ENCODE measurements at places on chromosomes 5 and 9.

GRCh38 chr5:142170254-142170953, 61.8 kb downstream of the NDFIP1 start:
- no peak for DNase-seq

GRCh38 chr5:137822158-137822764, 45.4 kb upstream of the MYOT start:
- DNase-seq: peak; percentile 65

- no peak for DNase-seq
Observed at GRCh38 chr9:136700304-136700703, 12.1 kb upstream of the DIPK1B start.

- DNase-seq: no peak
Observed at GRCh38 chr9:111662576-111663300, 1.3 kb downstream of the GNG10 start.

- DNase-seq: no peak
Observed at GRCh38 chr5:14486996-14487896, 94.3 kb upstream of the OTULINL start.

GRCh38 chr9:75023846-75024245, 4.2 kb downstream of the CARNMT1 start:
- DNase-seq: no peak

DNA sequence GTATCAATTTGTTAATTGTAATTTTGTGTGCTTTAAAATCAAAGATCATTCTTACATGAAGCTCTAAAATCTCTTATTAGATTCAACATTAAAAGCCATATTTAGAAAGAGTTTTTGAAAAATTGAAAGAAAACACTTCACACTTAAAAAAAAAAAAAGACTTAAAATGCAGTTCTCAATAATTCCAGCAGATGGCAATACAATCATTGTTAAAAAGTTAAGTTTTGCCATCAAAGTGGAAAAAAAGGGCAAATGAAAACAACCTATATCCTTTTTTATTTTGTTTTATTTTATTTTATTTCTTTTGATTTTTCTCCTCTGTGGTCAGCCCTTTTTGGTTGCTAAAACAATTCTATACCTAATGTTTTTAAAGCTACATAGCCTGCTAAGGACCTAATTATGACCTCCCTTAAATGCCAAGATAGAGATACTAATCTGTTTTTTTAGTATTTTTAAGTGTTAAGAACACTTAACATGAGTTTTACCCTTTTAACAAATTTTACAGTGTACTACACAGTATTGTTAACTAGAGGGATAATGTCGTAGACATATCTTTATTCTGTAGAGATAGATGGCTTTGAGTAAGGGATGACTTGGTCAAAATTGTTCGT, 154.2 kb upstream of the DAB2 start:
- no peak for DNase-seq

- no peak for DNase-seq
Observed at GRCh38 chr5:34042321-34042720, 692 bp downstream of the C1QTNF3 start.

DNA sequence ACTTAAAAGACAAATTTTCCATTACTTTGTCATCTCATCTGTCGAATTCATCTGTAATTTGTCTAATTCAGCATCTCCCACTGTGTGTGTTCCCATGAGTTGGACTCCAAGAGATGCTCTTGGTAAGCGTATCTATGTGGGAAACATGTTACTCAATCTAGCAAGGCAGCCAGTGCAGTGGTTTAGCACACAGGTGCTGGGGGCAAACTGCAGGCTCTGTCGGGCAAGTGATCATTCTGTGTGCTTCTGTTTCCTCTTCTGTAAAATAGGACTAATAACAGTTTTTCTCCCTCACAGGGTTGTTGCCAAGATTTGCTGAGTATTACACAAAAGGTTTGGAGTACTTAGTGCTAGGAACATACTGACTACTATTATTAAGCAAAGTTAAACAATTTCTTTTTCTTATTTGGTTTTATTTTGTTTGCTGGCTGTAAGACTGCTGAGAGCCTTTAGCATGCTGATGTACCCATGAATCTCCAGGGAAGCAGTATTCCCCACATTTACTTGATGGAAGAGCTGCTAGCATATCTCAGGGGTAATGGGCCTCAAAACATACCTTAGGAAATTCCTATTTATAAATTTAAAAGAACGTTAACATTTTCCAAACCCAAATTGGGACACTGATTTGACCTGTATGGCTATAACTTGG, 709 bp upstream of the GAPT start:
- DNase-seq: no peak

DNA sequence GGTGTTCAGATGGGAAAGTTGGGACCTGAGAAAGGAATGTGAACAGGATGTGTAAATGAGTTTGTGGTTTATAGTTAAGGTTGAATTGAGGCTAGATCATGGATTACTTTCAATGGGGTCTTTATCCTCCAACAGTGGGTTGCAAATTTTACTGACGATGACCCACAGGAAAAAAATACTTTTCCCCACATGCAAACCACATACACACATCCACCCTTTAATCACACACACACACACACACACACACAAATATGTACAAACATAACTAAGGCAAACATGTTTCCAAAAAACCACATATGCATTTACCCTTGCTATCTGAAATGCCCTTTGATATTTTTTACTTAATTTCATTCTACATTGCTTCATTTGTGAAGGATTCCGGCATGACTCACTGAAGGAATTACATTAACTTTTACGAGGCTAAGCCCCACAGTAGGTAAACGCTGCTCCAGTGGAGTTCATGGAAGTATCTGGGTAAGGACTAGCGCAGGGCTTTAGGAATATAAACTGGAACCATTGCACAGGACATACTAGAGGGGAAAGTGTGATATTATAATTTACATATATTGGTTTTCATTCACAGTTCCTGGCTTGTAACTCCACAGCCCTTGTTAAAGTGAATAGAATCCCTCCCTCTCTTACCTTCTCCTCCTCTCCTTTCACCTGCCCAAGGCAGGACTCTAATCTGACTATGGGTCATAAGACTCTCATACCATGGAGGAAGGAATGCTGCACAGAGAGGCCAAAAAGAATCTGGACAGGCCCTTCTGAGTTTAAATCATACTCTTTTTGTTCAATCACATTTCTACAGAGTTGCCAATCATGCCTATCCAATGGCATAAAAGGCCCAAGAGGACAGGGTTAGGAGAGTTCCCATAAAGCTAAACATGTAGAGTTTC, 8.5 kb upstream of the SPEF2 start:
- no peak for DNase-seq

DNA sequence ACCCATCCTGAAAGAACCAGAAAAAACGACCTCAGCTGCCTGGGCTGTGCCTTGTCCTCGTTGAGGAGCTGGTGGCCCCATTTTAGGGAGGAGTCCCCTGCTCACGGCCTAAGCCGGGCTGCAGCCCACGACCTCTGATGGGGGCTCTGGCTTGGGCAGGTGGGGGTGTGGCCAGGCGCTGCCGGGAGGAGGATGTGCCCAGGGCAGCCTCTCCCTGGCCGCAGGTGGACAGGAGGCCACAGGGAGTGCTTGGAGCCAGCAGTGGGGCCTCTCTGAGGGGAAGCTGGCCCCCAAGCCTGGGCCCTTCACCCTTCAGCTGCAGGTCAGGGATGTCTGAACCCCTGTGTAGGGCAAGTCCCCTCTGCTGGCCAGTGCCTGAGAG, 2.5 kb downstream of the DIPK1B start:
- no peak for DNase-seq

- DNase-seq: no peak
Observed at GRCh38 chr5:53777864-53778618, 217.6 kb downstream of the NDUFS4 start.

GRCh38 chr9:69036309-69036708, 757 bp downstream of the FXN start:
- no peak for DNase-seq

GRCh38 chr9:17742067-17742466, 163.2 kb downstream of the SH3GL2 start:
- peak; percentile 7 for DNase-seq

DNA sequence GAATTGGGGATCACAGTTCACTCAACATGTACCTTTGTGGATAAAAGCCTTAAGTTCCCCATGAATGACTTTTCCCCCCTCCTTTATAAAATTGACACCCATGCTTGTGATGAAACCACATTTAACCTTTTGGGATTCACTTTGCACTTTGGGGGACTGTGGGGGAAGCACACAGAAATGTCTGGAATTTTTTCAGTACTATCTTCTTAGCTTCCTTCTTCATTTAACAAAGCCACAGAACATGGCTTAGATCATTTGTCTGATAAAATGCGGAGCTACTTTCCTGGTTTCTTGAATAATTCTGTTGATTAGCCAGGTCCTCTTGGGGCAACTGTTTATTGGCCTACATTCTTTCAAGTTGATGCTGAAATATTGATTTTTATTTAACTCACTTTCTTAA, 29.9 kb downstream of the TNFSF15 start:
- no peak for DNase-seq

GRCh38 chr5:7382588-7382987, 13.3 kb upstream of the ADCY2 start:
- no peak for DNase-seq

DNA sequence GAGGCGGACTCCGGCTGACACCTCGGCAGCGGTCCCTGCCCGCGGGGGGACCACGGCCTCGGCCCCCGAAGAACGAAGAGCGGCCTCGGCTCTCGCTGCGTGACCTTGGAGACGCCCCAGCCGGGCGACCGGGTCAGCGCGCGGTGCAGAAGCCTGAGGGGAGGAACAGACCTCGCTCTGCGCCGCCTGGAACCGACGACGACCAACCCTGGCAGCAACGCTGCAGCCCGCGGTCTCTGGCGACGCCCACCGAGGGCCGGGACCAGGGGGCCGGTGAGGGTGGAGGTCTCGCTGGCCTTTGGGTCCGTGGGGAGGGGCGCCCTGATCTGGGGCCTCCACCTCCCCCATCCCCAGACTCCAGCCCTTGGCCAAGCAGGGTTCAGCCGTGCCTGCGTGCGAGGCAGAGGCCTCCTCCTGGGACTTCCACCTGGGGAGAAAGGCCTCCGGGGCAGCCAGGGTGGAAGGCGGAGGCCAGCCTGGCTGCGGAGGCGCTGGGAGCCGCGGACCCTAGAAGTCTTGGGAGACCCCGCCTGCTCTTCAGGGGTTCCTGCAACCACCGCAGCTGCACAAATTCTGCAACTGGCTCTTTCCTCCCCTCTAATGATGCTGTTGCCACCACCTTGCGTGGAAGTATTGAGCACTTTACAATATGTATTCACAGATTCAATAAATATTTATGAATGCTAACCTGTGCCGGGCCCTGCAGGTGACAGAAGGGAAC, 44.3 kb upstream of the SLC12A7 start:
- no peak for DNase-seq

DNA sequence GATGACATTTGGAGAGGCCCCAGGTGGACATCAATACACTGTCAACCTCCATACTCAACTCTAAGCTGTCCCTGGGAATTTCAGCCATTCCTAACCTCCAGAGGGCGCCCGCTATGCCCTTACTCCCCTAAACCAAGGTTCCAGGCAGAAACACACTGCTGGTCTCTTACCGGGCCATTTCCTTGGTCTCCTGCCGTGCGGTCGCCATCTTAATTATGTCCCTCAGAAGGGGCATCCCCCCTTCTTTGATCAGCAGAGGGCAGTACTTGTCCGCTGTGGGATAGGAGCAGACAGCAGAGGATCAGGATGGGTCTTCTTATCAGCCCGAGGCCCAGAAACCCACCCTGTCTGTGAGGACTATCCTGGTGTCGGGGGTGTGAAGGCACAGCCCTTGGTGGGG, 9.3 kb upstream of the ZDHHC12 start:
- DNase-seq: peak; percentile 84
